ENCODE measurements at places on chromosomes 1 and 21.

- no peak for DNase-seq
Observed at GRCh38 chr1:32972814-32973428, 8.3 kb upstream of the RNF19B start.

DNA sequence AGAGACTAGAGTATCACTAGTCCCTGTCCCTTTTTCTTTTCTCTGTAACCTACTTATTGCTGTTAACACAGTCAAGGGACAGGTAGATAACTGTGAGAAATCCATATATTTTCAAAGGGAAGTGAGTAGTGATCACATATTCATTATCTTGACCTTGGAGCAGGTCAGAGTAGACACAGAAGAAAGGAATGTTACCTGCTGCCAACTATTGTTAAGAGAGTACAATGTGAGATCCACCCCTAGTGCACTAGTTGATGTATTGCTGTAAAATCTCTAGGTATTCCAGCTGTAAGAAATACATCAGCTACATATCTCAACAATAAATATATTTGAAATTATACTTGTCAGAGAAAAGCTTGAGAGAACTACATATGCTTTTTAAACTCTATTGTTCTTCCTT lies 68.7 kb upstream of the ADGRL2 start:
- DNase-seq, result no peak

DNA sequence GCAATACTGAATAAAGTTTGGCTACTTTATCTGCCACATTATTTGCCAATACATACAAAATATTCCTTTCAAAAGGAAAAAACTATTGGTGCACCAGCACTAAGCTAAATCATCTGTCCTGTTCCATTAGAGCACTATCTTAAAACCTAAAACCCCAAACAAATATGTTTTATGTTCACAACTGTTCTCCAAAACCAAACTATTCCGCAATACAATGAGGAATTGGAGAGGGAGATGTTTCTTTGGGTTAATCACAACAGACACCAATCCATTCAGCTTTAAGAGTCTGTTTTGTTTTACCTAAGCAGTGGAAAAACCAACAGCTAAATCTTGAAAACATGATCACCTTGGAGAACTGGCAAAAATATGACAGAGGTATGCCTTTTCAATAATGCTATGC lies 85.1 kb downstream of the ZNF644 start:
- DNase-seq, result no peak

- DNase-seq, result no peak
Observed at GRCh38 chr1:150164779-150165178, 15.1 kb downstream of the PLEKHO1 start.

GRCh38 chr21:36021251-36021837 lies 39.0 kb downstream of the SETD4 start:
- DNase-seq, result no peak

DNA sequence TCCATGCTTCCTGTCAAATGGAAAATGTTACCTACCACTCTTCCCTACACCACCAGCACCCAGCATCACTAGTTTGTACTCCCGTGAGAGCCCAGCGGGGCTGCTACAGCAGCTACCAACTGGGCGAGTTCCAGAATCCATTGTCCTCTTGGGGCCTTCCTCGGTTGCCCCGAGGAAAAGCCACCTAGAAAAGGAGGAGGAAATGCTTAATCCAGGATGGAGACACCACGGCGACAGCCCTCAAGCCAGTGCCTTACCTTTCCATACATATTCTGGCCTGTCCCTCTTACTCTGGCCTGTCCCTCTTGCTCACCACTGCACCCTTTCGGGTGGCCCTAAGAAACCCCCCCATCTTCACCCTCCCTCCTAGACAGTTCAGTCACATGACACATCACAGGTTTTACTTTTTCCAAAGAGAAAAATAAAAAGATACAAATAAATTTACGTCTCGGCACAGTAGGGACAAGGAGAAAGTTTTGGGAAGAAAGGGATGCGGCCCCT lies 478 bp downstream of the RIT1 start:
- no peak for DNase-seq

All from stromal cell of bone marrow (primary cell).